Naive thymus-derived CD4-positive, alpha-beta T cell (primary cell): ENCODE measurements at places on chromosomes 3 and 15. TPM values are rescaled to one million over a fixed set of nuclear protein-coding genes. Genes with fewer than 3 reads are reported as not detected.

GRCh38 chr3:192847941-192848340, 69.7 kb downstream of the MB21D2 start:
- no peak for DNase-seq

Gene KY
- total RNA-seq, result not detected in 2 replicates

Gene CKMT1A
- not detected in 2 replicates for total RNA-seq

Gene TM4SF4
- not detected in 2 replicates for total RNA-seq

DNA sequence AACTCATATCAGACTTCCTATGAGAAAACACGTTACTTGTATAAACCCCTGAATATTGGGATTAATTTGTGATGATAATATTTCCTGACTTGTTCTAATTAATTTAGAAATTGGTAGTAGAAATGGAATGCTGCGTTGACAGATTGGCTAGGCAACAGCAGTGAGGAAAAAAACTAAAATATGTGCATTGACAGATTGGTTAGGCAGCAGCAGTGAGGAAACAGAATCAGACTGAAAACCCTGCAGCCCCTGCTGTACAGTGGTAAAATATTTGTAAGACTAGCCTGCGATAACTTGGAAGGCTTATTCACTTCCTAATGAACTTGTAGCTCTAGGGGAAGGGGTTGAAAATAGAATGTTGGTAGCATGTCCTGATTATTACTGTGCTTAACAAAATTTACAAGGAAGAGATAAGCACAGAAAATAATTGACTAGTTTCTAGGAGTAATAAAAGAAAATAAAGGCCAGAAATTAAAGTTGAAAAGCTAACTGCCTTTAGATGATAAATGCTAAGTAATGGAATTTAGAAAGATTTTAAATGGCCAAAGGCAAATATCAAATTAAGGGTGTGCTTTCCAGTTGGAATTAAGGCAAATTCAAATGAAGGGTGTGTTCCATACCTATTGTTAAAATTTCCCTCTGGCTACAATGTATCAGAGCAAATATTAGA, 29.9 kb upstream of the IL16 start:
- no peak for DNase-seq

DNA sequence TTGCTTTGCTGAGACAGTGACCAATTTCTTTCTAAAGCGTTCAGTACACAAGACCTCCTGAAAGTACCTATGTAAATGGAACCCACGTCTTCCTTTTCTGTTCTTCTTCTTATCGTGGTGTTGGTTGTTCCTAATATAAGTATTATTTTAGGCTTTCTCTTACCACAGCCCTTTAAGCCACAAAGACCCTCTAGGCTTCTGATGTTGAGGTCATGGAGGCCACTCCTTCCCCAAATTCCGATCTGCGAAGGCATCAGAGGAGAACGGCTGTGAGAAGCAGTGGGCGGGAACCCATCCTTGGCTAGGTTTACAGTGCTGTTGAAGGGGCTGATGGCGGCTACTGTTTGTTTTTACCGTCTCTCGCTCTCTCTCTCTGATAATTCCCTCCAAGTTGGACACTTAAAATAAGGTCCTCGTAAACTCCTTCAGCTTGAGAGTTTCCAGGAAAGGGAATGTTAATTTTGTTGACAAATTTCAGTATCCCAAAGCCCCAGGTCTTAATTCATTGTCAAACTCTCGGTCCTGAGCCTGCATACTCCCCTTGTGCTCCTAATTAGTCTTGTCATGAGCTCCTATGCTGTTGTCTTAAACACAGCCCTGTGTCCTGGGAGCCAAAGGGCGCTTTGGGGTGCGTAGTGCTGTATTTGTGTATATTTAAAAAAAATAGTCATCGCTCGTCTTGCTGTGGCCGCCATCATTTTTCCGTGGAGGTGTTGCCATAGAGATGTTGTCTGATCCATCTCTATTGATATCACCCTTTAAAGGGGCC, 178.8 kb downstream of the OPA1 start:
- DNase-seq, result no peak
